Foreskin melanocyte (primary cell): ENCODE measurements at places on chromosomes 5 and 9.
A peak's percentile ranks its signal among the peaks of the same experiment; 100 is the strongest.

GRCh38 chr5:157613385-157614245 is 38.0 kb upstream of the ADAM19 start:
- no peak for DNase-seq

- DNase-seq = no peak
Observed at GRCh38 chr9:127162864-127163365, 40.5 kb upstream of the ANGPTL2 start.

DNA sequence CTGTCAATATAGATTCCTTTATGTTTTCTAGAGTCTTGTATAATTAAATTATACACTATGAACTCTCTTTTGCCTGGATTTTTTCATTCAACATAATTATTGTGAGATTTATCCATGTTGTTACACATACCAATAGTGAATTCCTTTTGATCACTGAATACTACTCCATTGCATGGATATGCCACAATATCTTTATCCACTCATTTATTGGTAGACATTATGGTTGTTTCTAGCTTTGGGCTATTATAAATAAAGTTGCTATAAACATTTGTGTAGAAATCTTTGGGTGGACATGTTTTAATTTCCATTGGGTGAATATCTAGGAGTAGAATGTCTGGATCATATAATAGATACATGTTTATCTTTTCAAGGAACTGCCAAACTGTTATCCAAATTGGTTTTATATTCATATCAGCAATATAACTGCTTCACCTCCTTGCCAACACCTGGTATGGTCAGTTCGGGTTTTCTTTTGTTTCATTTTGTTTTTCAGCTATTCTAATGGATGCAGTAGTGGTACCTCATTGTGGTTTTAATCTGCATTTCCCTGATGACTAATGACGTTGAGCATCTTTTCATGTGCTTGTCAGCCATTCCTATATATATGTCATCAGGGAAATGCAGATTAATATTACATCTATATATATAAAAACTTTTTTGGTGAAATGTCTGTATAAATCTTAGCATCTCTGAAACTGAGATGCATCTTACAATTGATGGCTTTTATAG is 32.1 kb upstream of the TCF7 start:
- no peak for DNase-seq

- DNase-seq = no peak
Observed at GRCh38 chr9:33249087-33249658, 9.2 kb downstream of the SPINK4 start.

- DNase-seq = peak; percentile 85
Observed at GRCh38 chr5:171162596-171162995, 146.5 kb upstream of the TLX3 start.

- no peak for DNase-seq
Observed at GRCh38 chr9:19199012-19199411, 31.5 kb upstream of the DENND4C start.

GRCh38 chr5:154646745-154647113 is 108.4 kb upstream of the LARP1 start:
- no peak for DNase-seq

DNA sequence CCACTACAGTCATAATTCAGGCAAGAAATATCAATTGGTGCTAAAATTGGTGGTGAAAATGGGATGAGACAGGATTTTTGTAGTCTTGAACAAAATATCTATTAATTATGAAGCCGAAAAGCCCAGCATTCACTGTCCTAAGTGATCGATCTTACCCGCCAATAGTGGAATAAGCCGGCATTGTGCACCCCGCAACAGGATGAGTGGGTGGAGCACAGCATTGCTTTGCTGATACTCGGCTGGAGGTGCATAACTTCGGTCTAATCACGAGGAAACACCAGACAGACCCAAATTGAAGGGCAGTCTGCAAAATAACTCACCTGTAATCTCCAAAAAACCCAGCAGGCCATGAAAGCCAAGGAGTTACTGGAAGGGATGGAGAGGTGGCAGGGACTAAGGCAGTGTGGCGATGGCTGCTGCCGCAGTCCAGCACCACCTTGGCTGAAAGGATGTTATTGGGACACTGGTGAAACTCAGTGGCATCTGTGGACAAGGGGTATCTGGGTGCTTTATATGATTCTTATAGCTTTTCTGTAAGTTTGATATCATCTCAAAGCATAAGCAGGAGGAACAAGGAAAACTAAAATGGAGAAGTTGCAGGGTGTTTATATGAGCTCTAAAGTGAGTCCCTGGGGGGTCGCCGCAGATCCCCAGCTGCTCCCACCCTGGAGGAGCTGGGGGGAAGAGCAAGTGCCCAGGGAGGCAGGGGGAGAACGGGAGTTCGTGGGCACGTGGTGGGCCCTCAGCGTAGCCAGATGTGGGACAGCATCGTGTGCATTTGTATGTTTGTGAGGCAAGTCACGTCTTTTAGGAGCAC is 45.2 kb downstream of the AHRR start:
- DNase-seq = no peak

DNA sequence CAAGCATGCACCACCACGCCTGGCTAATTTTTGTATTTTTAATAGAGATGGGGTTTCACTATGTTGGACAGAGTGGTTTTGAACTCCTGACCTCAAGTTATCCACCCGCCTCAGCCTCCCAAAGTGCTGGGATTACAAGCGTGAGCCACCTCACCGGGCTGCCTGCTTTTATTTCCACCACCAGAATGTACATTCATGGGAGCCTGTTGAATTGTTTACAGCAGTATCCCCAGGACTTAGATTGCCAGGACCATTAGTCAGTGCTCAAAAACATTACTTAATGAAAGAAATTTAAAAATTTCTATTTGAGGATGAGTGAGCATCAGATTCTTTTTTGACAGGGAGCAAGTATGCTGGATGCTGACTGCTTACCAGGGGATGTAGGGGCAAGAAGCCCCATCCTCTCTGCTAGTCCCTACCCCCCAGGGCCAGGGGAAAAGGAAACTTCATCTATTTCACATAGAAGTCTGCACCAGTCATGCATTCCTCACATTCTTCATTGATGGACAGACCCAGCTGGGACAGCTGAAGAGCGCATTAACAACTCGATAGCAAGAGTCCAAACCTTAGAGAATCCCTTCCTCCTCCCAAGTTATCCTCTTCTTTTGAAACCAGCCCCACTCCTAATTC is 10.3 kb upstream of the RGMB start:
- no peak for DNase-seq

- no peak for DNase-seq
Observed at GRCh38 chr5:146193285-146193684, 10.1 kb upstream of the RBM27 start.

DNA sequence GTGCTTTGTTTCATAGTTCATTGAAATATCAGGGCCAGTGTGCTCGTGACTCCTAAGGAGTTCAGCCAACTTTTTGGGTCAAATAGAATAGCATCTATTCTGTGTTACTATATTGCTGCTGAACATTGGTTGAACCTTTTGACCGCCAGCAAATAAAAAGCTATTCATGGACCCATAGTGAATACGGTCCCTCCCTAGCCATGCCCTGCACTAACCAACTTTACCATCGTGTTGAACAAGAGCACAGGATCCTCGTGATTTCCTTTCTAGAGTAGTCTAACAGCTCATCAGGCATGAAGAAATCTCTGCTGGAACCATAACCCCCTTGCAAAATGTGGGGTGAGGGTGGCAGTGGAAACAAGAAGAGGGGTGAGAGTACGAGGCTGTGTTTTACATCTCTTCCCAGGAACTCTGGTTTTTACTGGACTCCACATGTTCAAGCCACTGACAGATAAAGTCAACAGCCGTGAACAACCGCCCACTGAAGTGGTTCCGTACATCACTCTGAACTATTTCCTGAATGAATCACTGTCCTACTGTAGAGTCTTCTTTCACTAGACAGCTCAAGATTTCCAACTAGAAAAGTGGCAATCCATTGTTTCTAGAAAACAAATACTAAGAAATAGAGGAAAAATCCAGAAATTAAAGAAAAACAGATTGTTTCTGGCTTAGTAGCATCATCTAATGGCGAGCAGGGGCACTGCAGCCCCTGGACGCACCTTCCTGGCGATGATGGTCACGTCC is 70.1 kb upstream of the SPATA31E1 start:
- DNase-seq = peak; percentile 81

GRCh38 chr9:27514551-27514950 is 9.5 kb upstream of the IFNK start:
- no peak for DNase-seq

DNA sequence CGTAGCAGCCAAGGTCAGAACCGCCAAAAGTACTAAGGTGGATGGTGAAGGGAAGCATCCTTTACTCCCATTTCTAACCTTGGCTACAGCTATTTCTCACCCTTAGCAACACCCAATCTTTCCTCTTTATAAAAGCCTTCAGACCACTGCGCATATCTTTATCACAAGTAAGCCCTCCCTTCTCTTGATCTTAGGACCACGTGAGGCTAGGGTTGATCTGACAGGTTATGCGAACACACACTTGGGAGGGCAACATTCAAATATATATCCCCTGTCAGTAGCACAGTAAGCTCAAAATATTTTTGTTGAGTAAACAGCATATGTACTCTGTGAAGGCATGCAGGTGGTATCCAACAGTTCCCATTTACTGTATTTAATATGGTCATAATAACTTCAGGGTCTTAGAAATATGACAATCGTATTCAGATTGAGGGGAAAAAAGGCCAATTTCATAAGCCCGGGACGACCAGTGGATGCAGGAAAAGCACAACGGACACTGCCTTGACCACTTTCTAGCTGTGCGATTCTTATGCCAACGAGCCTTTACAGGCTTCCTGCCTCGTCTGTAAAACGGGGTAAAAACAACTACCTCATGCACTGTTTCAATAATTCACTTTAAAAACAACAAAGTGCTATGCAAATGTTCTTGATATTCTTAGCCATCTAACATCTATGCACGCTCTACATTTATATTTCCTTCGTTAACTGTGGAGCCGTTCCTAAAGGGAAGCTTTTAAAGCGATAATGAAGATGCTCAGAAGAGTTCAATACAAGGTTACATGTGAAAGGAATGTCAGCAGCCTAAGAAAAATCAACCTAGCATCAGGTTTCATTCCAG is 1.3 kb downstream of the ARSB start:
- no peak for DNase-seq
